H7 (cell line): ENCODE measurements at places on chromosomes 5 and 9. TPM values are rescaled to one million over a fixed set of nuclear protein-coding genes. Genes with fewer than 3 reads are reported as not detected.

- no peak for DNase-seq
These were observed 261.6 kb downstream of the GLIS3 start for GRCh38 chr9:4038182-4038723.

DNA sequence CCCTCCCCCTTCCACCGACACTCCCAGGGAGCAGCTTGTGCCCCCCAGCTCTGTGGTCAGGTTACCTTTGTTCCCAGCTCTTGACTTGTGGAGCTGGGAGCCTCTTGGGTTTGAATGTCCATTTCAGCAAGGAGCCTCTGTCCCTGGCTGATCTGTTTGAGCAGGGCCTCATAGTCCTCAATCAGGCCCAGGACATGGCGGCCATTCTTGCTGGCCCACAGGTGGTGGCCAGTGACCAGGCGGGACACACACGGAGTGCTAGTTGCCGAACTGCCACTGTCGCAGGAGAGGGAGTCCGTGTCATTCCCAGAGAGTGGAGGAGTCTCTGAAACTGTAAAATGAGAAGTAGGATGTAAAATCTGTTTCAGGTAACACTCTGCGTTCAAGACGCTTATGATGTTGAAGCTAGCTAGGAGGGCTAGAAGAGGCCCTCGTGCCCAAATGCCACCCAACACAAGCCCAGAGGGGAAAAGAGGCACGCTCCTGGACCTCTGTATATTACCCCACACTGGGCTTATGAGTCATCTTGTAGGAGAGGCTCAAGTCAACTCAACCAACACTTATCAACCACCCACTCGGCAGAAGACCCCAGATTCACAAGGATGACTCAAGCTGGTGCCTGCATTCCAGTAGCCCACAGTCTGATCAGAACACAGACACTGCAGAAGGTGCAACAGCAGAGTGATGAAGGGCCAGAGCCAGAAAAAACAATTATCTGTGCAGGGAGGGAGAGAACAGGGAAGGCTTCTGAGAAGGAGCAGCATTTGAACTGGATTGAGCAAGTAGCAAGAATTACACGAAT, 177.0 kb downstream of the CDK5RAP2 start:
- no peak for DNase-seq

RNF183 gene
- 0.78 TPM in 1 of 2 replicates, not detected in the other for total RNA-seq

PCDHB11 gene
- 0.03 and 0.18 TPM in 2 replicates for total RNA-seq

OLFML2A gene
- total RNA-seq: 5.6 and 7.4 TPM in 2 replicates

- DNase-seq: no peak
These were observed 29.5 kb upstream of the SMAD5 start for GRCh38 chr5:136103118-136103517.
